Epithelial cell of esophagus (primary cell): ENCODE measurements at places on chromosomes 2 and 18.

DNA sequence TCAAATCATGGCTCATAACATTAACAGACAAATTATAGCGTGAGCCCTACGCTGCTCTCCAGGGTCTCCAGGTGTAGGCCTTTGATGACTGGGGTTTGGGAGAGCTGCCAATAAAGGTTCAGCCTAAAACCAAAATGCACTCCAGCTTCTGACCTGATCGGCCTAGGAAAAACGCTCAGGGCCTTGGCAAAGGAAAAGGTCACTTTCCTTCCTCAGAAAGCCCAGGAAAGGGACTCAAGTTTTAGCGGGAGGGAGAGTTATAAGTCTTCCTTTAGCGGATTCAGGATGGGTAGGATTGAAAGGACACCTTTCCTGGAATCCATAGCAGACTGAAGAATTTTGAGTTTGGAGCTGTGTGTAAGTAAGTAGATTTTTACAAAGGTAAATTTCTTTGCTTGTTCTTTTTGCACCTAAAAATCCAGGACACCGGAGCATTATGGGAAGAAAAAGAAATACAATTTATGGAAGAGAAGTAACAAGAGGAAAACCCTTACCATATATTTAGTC lies 8.8 kb downstream of the EVX2 start:
- no peak for DNase-seq

DNA sequence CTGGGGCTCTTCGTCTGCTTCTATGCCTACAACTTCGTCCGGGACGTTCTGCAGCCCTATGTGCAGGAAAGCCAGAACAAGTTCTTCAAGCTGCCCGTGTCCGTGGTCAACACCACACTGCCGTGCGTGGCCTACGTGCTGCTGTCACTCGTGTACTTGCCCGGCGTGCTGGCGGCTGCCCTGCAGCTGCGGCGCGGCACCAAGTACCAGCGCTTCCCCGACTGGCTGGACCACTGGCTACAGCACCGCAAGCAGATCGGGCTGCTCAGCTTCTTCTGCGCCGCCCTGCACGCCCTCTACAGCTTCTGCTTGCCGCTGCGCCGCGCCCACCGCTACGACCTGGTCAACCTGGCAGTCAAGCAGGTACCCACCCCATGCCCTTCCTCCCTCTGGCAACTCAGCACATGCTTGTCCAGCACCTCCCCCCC lies 24.2 kb downstream of the STEAP3 start:
- DNase-seq, result no peak

GRCh38 chr2:120935339-120936313 lies 200.0 kb downstream of the GLI2 start:
- no peak for DNase-seq

DNA sequence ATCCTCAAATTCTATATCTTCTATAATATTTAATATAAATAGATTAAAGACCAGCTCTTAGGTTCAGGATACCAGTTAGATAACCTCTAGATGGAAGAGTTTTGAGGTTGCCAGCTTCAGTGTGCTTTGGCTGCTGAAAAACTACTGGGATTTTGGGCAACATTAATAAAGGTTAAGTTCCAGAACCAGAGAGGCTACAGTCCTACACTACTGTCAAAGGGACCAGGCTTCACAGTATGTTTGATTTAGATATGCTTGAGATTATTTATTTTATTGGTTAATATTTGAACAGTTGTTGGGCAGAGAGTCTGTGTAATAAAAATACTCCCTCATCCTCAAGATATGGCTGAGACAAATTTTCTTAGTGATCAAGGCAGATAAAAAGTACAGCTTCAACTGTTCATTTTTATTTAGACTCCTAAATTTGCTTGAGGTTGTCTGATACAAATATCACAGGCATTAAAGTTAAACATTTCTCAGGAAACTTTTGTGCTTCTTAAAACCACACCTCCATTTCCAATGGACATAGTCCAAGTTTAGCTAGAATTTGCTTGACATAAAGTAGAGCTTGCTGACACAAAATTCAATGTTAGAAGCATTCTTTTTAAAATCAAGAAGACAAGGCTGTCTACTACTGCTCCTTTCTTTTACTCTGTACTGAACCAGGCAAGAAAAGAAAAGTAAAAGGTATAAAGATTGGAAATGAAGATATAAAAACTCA lies 19.7 kb upstream of the TMEM17 start:
- DNase-seq, result no peak

GRCh38 chr18:38695559-38696280 lies 1130.1 kb upstream of the CELF4 start:
- DNase-seq, result peak; percentile 94

- DNase-seq, result no peak
Observed at GRCh38 chr18:44655435-44655834, 25.3 kb upstream of the SETBP1 start.

GRCh38 chr2:45721150-45721549 lies 69.7 kb downstream of the PRKCE start:
- no peak for DNase-seq

GRCh38 chr2:27307545-27308358 lies 493 bp downstream of the UCN start:
- DNase-seq, result no peak

- DNase-seq, result no peak
Observed at GRCh38 chr2:241040081-241040803, 41.8 kb downstream of the SNED1 start.

DNA sequence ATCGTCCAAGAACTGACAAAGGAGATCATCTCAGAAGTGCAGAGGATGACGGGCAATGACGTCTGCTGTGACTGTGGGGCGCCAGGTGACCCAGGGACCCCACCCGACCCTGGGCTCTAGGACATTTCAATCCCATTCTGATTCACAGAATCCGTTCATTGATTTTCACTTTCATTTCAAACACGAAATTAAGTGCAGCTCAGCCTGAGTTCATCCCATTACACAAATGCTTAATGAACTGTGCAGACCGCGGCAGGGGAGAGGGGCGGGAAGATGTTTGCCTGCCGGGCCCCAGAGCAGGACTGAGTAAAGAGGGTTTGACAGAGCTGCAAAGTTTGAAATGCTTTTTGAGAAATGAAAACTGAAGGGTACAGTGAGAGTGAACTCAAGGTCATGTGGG lies 67.1 kb downstream of the ITGB1BP1 start:
- no peak for DNase-seq

GRCh38 chr2:78304678-78305077 lies 720.8 kb upstream of the REG3G start:
- no peak for DNase-seq

DNA sequence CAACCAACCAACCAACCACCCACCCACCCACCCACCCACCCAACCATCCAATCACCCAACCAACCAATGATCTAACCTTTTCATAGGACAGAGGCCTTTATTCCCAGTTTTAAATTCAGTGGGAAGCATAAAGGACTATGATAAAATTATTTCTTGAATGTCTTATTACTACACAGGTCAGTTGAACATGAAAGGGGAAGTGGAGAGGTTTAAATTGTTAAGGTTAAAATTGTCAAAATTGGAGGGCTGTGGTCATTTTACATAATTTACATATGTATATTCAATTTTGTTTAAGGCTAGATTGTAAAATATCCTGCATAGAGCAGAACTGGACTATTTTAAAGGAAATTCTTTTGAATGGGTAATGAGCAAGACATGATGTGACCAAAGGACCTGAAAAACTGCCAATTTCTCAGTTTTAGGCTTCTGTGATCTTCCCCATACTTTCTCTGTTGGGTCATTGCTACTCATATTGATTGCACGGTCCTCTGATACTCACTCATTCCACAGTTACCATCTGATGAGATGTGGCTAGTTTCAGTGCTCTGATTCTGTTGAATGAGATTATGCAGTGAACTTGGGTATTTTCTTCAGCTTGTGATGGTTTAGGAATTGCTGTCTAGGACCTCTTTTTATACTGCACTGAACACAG lies 127.4 kb downstream of the PLCL1 start:
- no peak for DNase-seq

DNA sequence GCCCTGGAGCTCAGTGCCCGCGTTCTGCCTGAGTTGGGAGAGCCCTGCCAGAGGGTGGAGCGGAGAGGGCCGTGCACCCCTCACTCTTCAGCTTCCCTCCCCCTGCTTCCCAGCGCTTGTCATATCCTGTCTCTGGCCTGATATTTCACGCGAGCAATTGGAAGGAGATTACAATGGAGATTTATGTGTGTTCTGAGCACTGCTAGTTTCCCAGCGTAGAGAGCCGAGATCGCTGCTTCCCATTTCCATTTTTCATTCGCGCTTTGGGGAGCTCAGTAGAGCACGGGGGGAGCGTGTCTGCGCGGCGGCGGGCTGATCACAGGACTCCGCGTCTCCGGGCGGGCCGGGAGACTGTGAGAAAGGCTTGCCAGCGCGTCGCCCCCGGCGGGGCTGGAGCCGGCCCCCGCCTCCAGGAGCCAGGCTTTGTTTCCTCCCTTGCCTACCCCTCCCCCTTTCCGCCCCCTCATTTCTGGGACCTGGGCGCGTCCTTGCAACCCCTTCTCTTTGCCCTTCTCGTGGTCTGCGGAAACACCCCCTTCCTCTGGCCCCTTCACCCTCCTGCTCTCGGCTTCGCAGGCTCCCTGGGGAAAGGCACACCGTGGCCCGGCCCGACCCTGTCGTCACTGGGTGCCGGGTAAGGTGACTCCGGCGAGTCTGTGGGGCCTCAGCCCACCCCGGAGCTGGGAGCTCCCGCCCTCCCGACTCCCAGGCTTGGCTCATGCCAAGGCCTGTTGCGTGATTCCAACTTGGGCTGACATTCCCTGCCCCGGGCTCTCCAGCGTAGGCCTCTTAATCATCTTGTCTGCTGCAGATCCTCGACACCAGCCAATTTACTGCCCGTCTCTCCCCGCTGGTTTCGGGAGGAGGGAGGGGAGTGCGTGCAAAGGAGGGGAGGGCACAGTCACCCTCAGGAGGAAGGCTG lies 5.8 kb downstream of the DLX2 start:
- peak; percentile 95 for DNase-seq

GRCh38 chr2:206876216-206876860 lies 63.0 kb upstream of the CPO start:
- no peak for DNase-seq

DNA sequence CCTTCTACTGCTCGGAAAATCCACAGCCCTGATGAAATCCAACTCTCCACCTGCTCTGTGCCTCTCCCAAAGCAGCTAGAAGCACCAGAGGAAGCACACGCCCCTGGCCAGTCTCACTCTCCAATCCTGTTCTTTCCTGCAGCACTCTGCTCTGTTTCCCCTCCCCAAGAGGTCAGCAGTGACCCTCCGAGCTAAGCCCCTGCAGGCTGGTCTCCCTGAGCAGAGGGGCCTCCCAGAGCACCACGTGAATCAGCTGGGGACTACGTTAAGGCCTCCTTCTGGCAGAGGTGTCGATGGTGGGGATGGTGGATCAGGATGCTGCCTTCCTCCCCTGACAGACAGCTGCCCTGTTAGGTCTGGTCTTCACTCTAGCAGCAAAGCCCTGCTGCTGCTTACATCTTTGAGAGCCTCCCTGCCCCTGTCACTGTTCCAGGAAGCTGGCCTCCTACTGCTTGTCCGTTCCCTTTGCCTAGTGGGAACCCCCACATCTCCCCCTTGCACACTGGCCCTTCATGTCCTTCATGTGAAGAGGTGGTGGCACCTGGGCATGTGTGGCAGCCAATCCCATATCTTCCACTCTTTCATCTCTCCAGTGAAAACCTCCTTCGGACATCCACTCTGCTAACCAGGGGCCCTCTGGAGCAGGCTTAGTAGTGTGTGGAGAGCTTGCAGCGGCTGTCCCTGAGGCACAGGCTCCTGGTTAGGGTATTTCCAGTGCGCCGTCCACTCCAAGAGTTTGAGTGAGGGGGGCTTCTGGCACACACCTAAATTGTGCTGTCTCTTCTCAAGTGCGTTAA lies 307.5 kb upstream of the HS6ST1 start:
- DNase-seq, result no peak

DNA sequence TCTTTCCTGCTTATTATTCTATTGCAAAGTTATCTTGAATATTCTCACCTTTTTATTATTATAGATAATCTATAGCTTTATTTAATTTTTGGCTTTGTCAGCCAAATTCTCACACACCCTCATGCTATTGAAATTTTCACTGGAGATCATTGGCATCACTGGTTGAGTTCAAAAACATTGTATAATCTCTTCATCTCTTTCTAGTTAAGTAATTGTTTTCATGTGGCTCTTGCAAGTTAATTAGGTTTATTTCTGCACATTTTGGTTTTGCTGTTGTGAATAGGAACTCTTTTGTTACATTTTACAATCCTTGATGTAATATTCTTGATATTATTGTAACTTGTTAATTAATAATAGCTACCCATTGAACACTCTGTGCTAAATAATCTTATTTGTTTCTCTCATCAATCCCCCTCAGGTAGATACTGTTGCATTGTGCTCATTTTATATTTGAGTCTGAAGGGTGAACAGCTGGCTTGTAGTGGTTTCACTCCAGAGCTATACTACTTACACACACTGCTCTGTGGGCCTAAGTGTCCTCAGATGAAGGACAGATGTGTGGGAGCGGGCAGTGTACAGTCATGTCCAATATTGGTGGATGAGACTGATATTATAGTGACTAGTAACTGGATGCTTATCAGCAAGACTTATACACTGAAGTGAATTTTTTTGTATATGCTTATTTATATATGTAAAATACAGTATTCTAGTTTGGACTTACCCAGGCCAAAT lies 112.7 kb downstream of the LCLAT1 start:
- DNase-seq, result no peak

DNA sequence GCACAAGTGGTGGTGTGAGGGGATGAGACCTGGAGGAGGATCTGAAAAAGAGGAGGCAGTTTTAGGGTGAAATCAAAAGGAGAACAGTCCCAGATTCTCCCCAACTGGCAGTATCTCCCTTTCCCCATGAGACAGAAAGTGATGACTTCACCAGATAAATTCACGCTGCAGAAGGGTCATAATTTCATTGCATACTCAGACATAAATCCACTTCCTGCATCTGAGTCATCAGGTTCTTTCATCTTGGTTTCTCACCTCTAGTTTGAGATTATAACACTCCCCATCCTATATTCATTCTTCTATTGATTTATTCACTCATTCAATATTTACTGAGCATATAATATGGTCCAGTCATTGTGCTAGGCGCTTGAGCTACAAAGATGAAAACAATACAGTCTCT lies 64.7 kb downstream of the CCDC148 start:
- DNase-seq, result peak; percentile 82

- DNase-seq, result no peak
Observed at GRCh38 chr2:203823173-203823572, 44.4 kb upstream of the CTLA4 start.

- peak; percentile 93 for DNase-seq
Observed at GRCh38 chr18:39788383-39788782, 2166.7 kb upstream of the PIK3C3 start.

- DNase-seq, result peak; percentile 66
Observed at GRCh38 chr2:39379643-39380524, 57.2 kb downstream of the MAP4K3 start.

GRCh38 chr18:51195451-51196117 lies 1.9 kb downstream of the MEX3C start:
- DNase-seq, result peak; percentile 69
